Cerebellar cortex (tissue), 1 donor: ENCODE measurements at places on chromosomes 12 and 14.

DNA sequence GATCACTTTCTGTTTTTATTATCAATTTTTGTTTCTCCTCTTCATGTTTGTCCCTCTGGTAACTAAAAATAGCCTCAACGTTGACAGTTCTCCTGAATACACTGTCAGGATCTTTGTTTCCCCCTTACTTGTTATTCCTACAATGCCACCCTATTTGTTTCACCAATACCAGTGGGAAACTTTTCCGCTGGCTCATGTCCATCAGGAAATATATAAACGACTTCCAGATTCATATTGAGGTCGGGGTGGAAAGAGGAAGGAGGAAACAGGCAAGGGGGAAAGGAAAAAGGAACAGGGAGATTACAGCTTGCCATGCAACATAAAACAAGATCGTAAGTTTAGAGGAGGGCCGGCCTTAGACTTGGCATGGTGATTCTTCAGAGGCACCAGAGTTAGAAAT lies 61.7 kb downstream of the BTBD7 start:
- DNase-seq: no peak

GRCh38 chr12:119239040-119239439 lies 60.3 kb downstream of the HSPB8 start:
- no peak for DNase-seq

- no peak for DNase-seq
Observed at GRCh38 chr14:75572104-75572503, 6.3 kb upstream of the FLVCR2 start.

DNA sequence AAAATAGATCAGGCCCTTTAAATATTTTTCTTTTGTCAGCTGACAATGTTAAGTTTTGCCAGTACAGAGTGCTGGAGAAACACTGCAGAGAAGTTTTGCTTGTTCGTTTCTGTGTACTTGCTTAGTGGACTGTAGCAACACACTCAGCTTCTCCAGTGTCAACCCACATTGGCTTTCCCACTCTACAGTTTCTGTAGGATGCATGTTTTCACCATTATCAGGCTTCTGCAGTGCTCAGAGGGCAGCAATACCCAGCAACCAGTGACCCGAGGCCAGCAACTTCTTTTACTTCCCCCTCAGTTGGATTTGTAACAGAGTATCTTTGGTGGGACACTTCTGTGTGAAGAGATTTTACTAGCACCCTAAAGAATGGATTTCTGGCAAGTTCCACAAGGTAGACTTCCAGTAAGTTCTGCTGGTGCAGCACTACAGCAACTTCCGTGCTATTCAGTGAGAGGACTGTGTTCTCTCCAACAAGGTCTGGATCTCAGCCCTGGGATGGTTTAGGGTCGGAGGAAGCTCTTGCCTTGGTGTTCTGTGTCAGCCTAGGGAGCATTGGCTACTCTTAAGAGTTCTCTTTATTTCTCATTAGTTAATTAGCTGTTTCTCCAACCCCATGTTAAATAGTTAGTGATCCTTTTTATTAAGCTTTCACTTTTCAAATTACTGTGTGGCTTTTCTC lies 70.4 kb downstream of the FUT8 start:
- no peak for DNase-seq

GRCh38 chr14:76810525-76810924 lies 2.2 kb downstream of the ANGEL1 start:
- no peak for DNase-seq

- no peak for DNase-seq
Observed at GRCh38 chr14:75487155-75487671, 35.1 kb upstream of the BATF start.

GRCh38 chr14:88552876-88553275 lies 1.9 kb downstream of the PTPN21 start:
- DNase-seq: no peak
